Mesendoderm (in vitro differentiated cells): ENCODE measurements at places on chromosomes 3 and 15.
A peak's percentile ranks its signal among the peaks of the same experiment; 100 is the strongest.

- peak; percentile 21 for DNase-seq
Observed at GRCh38 chr3:97278506-97278905, 464.1 kb downstream of the EPHA6 start.

GRCh38 chr15:76310475-76311099 is 682 bp downstream of the ETFA start:
- no peak for DNase-seq

DNA sequence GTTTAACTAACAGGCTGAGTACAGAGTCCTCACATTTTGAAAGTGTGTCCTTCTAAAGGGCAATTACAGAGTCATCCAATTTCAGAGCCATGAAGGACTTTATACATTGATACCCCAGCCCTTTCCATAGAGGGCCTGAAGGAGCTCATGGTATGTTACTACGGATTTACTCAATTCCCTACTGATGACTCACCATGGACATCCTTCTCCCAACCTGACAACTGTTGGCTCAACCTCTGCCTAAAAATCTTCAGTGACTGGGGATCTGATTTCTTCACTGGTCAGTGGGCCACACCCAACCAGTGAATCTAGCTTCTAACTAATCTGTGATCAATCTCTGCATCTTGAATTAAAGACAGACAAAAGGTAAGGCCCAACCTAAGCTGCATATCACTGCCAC is 963.4 kb upstream of the CFAP20DC start:
- peak; percentile 53 for DNase-seq

DNA sequence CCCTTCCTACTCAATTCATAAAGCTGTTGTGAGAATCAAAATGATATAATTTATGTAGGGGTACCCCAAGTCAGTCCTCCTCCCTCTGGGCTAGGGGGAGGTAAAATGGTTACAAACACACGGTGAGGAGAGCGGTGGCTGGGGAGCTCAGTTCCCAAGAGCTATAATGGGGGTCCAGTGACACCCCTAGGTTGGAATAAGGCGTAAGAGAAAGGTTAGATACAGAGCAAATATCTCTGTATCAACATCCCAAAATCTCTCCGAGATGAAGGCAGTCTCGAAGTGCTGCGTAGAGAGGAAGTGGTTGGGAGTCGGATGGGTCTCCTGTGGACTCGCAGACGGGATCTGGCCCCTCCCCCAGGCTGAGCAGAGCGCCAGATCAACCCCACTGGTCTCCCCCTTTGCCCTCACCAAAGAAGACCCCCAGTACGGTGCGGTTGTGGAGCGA is 1.8 kb downstream of the DUOX2 start:
- no peak for DNase-seq

- no peak for DNase-seq
Observed at GRCh38 chr3:183638101-183638852, 2.9 kb downstream of the KLHL24 start.

DNA sequence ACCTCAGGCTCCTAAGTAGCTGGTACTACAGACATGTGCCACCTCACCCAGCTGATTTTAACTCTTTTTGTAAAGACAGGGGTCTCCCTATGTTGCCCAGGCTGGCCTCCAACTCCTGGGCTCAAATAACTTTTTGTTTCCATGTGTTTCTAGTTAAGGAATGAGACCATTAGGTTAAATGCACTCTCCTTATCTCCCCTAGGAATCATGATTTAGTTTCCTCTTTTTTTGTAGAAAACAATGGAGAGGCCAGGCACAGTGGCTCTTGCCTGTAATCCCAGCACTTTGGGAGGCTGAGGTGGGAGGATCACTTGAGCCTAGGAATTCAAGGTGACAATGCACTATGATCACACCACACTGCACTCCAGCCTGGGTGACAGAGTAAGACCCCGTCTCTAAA is 198.8 kb upstream of the C2CD4B start:
- DNase-seq: peak; percentile 71

GRCh38 chr3:156489462-156489911 is 65.4 kb downstream of the SSR3 start:
- DNase-seq: no peak

GRCh38 chr3:30604093-30604492 is 2.3 kb upstream of the TGFBR2 start:
- no peak for DNase-seq

GRCh38 chr15:85591622-85592021 is 203.1 kb downstream of the KLHL25 start:
- DNase-seq: no peak

DNA sequence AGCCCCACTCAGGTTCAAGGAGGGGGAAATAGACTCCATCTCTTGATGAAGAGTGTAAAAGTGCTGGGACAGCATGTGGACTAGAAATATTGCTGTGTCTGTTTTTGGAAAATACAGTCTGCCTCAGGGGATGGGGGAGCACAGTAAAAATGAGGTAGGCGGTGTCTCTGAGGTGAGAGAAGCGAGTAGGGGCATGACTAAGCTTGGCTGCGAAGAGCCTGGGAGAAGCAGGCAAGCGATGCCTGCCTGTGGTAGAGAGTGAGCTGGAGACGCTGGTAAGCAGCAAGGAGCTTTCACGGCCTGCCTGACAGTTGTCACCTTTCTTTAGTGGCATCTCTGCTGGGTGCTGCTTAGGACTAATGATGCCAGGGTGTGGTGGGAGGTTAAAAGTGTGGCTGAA is 49.0 kb upstream of the DCLK3 start:
- no peak for DNase-seq

DNA sequence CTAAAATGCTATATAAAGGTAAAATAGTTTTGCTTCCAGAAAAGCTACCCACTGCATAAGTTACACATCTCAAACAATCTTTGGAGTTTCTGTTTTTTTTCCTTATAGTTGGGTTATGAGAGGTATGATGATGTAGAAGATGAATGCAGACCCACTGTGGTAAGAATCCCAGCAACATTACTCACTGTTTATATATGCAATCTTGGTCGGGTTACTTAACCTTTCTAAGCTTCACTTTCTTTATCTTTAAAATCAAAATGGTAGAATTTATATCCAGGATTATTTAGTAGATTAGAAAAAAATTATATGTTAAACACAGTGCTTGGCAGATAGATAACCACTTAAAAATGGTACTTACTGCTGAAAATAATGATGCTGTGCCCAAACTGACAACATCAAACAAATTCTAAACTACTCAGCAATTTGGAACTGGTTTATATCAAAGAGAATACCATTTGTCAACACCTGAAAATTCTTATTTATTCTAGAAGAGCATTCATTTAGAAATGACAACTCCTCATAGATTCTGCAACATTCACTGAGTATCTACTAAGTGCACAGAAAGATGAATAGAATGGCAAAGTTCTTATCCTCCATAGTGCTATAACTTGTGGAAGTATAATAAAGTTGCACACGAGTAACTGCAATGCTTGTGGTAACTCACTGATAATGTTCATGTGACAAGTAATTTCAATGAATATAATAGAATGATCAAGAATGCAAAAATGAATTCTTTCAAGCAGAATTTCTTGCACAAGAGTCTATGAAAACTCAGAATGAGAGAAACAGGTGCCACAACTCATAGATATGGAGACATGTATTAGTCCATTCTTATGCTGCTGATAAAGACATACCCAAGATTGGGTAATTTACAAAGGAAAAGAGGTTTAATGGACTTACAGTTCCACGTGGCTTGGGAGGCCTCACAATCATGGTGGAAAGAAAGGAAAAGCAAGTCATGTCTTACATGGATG is 129.0 kb upstream of the SLC7A14 start:
- no peak for DNase-seq
